Fibroblast of the aortic adventitia (primary cell): ENCODE measurements at places on chromosomes 12 and 14.
A peak's percentile ranks its signal among the peaks of the same experiment; 100 is the strongest.

DNA sequence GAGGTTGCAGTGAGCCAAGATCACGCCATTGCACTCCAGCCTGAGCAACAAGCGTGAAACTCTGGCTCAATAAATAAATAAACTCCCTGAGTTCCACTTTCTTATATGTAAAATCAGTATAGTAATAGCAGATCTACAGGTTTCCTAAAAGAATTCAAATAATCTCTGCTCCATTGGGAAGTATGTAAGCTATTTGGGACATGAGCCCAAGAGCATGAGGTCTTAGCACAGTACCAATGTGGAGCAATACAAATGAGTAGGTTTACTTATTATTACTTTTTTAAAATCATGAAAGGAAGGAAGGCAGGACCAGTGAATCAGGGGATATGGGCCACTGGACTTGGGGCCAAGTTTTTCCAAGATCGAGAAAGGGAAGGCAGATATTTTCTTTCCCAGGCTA is 216.9 kb upstream of the DIO2 start:
- peak; percentile 74 for DNase-seq

- no peak for DNase-seq
These were observed 208.6 kb upstream of the CDKN3 start for GRCh38 chr14:54188064-54188666.

GRCh38 chr14:100448376-100448775 is 125.2 kb downstream of the SLC25A47 start:
- no peak for DNase-seq

GRCh38 chr12:6767353-6768319 is 1.5 kb downstream of the PTMS start:
- DNase-seq = peak; percentile 55

- DNase-seq = peak; percentile 99
These were observed 21.1 kb upstream of the LGALS3 start for GRCh38 chr14:55107766-55108554.

DNA sequence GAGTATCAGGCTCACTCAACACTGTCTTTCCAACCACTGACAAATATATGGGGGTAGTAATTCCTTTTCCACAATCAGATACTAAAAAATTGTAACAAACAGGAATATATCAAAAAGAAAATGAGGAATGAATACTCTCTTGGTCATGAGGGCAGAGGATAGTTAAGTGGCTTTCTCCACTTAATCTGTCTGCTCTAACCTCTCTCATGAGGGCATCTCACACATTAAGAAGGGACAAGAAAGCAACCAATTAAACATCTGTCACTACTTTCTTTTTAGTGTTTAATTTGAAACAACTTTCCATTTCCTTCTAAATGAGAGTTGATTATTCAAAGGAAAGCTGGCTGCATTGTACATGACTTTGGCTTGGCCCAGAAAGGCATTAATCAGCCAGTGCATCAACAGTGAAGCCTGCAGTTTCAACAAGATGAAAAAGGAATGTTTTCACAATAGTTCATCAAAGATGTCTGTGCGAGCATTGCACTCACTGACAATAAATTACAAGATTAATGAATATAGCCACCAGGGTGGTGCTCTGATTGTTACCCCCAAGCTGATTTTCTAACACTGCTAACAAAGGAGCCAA is 142.0 kb downstream of the SEC23A start:
- no peak for DNase-seq

DNA sequence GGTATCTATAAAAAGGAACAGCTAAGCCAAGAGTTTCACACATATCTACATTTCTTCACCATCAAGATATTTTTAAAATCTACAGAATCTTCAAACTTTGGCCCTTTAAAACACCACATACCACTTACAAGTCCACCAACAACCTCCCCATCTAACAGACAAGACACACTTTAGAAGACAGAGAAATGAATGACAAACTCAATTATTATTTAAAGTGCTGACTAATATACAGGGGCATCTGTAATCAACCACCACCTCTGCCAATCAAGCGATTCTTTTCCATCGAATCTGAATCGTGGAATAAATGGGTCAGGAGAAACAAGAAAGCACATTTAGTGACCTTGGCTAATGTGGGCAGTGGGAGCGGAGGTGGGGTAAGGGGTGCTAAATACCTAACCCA is 7.7 kb downstream of the SETD3 start:
- DNase-seq = no peak

- DNase-seq = no peak
These were observed 148.7 kb downstream of the ANO2 start for GRCh38 chr12:5796171-5796958.

GRCh38 chr14:59511916-59512575 is 27.7 kb downstream of the JKAMP start:
- DNase-seq = no peak

DNA sequence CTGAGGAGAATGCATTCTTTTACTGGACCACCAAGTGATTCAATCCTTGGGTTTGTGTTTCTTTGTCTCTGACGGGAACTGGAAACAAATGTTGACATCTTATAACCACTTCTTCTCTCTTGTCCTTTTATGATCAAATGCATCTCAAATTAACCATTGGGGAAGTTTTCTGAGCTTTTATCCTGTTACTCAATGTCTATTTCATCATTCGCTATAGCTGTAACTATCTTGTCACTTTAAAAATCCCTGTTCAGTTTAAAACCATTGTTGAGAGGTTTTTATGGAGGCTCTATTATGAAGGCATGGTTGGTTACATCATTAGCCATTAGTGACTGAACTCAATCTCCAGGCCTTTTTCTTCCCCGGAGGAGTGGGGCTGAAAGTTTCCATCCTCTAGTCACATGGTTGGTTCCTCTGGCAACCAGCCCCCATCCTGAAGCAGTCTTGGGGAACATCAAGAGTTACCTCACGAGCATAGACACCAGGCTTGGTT is 2.7 kb upstream of the CLEC6A start:
- no peak for DNase-seq

GRCh38 chr12:8948701-8949341 is 624 bp downstream of the M6PR start:
- peak; percentile 36 for DNase-seq

- DNase-seq = no peak
These were observed 279.9 kb upstream of the TBX3 start for GRCh38 chr12:114963846-114964245.

DNA sequence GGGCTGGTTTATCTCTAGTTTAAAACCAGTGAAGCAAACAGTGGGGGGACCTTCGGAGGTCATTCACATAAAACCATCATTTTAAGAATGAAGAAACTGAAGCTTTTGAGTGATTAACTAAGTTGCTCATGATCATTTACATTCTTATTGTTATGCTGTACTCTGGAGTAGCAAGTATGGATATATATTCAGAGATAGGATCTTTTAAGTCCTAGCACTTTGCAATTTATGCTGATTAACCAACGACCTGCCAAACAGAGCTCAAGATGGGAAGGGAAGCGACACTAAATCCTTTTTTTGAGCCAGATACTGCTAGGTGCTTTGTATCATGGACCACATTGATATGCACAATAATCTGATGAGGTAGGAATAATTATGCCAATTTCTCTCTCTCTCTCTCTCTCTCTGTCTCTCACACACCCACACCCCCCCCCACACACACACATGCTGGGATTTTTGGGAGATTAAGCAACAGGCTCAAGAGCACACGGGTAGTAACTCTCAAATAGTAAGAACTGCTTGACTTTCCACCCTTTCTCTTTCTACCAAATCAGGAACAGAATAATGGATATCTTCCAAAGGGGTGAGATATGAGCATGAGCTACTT is 303.4 kb downstream of the APAF1 start:
- DNase-seq = no peak

- DNase-seq = no peak
These were observed 68.6 kb downstream of the CNTN1 start for GRCh38 chr12:40760821-40761220.

DNA sequence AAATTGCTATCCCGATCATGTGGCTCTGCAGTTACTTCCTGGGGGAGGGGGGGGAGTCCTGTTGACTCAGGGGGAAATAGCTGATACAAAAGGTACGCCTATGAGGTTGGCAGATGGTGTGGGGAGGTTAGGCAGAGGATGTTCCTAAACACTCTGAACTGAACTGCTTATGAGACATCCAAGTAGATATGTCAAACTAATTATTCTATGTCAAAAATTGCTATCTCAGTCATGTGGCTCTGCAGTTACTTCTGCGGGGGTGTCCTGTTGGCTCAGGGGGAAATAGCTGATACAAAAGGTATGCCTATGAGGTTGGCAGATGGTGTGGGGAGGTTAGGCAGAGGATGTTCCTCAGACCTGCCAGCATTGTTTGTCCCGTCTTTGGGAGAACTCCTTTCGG is 5.1 kb upstream of the VCPKMT start:
- DNase-seq = no peak

- peak; percentile 49 for DNase-seq
These were observed 15.8 kb upstream of the ORAI1 start for GRCh38 chr12:121610239-121611149.

- no peak for DNase-seq
These were observed 78.7 kb downstream of the PRICKLE1 start for GRCh38 chr12:42510823-42511222.

GRCh38 chr14:55126034-55126433 is 3.0 kb upstream of the LGALS3 start:
- peak; percentile 26 for DNase-seq

DNA sequence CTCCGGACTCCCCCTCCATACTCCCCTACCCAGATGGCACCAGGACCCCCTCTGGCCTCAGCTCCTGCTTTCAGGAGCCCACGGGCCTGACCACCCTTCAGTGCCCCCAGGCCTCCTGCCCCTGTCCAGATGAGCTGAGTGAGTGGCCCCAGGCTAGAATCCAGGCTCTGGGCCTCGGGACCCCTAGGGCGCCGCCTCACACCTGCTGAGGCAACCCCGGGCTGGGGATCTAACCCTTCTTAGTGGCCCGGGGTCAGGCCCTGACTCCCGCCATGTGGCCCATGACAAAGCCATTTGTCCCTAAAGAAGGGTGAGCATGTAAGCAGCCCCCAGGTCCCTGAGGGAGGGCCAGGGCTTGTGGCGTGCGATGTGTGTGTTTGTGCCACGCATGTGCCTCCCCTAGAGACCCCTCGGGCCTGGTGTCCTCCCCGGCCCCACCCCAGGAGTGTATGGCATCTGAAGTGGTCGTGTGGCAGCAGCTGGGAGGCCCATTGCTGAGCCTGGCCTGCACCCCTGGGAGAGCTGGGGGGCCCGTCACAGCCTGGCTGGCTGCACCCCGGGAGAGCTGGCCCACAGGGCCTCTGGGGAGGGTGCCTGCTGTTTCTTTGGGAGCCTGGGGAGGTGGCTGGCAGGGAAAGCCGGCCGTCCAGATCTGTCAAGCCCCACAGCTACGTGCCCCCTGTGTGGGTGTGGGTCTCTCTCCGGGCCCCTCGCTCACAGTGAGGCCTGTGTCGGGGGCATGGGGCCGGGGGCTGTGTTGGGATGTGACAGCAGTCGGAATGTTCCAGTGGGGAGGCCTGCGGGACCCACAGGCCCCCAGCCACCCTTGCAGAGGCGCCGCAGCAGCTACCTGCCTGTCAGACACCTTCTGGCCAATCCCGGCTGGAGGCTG is 7.8 kb downstream of the FBRSL1 start:
- no peak for DNase-seq

DNA sequence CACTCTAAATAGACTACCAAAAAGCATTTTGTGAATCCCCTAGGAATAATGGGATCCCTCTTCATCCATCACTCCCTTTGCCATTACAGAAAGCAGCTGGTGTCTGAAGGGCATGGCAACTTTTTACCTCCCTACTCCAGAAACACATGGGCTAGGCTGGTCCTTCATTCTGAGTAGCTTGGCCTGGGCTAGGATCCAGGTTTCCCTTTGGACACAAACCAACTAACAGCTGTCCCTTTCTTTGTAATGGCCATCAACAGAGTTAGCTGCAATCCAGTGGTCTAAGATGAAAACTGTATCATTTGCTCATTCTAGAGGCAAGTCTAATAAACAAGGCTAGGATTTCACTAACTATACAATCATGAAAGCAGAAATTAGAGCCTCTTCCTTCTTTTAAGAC is 7.4 kb downstream of the GRIN2B start:
- no peak for DNase-seq

- peak; percentile 57 for DNase-seq
These were observed 48.9 kb upstream of the POC1B start for GRCh38 chr12:89574736-89575208.

DNA sequence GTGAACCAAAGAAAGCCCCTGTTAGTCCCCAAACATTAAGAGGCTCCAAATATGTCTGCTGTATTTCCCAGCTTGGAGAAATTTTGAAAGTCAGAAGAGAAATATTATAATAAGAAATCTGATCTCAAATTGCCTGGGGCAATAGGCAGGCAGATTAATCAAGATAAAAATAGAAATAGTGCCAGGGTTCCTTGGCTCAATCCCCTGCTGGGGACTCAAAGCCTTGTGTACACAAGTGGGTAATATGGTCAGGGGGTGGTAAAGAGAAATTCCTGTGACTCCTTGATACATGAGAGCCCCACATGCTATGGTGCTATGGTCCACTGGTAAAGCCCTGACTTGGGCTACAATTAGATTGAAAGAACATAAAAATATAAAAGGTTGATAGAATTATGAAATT is 41.3 kb upstream of the ARID2 start:
- DNase-seq = no peak

- DNase-seq = no peak
These were observed 16.3 kb upstream of the ATP5F1B start for GRCh38 chr12:56661979-56662638.

DNA sequence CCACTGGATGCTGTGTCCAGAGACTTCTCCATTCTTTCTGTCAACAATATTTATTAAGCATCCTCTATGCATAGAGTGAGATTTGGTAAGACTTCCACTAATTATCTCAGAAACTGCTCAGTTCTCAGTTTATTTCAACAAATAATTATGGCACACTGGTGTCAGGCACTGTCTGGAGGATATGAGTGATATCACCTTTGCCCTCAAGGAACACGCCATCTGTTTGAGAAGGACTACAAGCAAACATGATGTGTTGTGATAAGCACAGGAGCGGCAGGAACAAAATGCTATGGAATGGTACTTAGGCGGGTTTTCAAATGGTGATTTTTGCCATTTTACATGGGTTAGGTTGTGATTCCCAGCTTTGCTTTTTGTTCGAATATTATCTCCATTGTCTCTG is 229.2 kb downstream of the DPF3 start:
- DNase-seq = no peak
